ENCODE measurements at places on chromosomes 12 and 14. TPM values are rescaled to one million over a fixed set of nuclear protein-coding genes. Genes with fewer than 3 reads are reported as not detected.

GRCh38 chr14:34220921-34221320, 241.1 kb downstream of the SPTSSA start:
- DNase-seq, result peak; percentile 30

GRCh38 chr12:131852551-131853299, 24.5 kb downstream of the MMP17 start:
- DNase-seq, result no peak

DNA sequence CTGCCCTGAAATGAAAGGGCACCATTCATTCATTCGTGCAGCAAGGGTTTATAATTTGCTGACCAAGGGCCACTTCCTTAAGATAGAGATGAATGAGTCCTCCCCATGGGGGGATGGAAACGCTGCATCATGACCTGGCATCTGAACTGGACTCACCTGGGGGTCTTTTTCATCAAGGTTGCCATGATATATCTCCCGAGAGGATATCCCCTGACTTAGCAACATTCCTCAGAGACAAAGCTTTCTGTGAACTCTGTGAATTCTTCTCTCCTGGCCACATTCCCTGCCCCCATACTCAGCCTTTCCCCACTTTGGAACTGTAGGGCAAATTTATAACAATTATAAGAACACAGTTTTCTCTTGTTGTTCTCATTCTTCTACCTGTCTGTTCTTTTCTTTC, 30.8 kb downstream of the SRRM4 start:
- DNase-seq, result no peak

GRCh38 chr12:20646239-20646827, 48.8 kb upstream of the SLCO1C1 start:
- no peak for DNase-seq

- no peak for DNase-seq
Measured at GRCh38 chr12:116990971-116991966, 80.5 kb downstream of the FBXW8 start.

DNA sequence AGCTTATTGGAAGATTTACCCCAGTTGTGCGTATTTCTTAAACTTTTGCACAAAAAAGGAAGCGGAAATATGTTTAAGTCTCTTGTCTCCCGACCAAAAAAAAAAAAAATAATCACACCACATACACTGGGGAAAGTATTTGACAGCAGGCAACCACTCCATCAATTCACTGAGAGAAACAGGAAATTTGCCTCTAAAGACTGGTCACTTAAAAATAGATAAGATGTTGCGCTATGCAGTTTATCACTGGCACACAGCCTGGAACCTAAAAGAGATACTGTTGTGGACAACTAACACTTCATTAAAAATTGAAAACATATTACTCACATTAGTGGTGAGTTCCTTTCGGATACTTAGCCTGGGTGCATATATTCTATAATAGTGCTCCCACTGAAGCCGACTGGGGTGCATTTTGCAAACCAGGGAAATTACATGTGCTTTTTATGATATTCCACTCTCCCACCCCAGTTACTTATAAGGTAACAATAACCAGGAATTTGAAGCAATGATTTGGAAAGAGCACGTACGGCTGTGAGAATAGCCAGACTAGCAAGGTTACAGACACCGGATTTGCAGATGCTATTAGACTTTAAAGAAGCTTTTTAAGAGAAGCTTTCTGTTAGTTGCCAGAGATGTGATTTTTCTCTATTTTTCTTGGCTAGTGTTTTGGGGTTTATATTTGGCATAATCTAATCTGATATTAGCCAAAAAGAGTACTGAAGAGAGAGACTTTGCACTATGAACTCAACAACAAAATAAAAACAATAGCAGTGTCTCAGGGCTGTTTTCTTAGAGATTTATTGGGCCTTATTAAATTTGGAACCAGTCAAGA, 311.5 kb downstream of the NOVA1 start:
- no peak for DNase-seq

- no peak for DNase-seq
Measured at GRCh38 chr14:59634617-59635016, 58.0 kb upstream of the CCDC175 start.

- no peak for DNase-seq
Measured at GRCh38 chr14:100532154-100532861, 54.9 kb downstream of the BEGAIN start.

DNA sequence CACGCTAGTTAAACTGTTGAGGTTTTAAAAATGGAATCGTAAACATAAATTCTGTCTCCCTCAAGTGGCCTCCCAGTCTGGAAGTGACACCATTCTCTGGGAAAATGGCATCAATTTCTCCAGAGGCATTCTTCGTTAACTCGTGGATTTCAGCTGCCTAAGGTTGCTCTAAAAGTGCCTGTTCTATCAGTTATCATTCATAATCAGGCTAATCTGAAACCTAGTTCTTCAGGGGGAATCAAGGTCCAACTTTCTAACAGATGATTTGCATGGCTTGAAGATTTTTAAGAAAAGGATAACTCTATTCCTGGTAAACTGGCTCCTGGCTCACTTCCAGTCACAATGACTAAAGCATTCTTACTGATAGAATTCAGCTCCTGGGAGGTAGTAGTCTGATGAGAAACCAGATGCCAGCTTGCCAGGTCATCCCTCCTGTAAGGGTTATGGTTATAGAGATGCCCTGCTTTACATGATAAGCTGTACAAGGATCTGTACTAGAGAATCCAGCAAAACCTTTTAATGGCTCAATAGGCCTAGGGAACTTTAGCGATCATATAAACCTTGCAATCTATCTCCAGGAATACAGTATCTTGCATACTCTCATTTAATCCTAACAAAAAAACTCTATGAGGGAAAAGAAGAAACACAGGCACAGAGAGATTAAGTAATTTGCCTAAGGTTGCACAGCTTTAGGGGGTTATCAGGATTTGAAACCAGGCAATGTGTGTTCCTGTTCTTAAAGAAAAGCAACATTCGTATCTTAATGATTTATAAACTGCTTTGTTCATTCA, 1.5 kb downstream of the L3HYPDH start:
- no peak for DNase-seq

- no peak for DNase-seq
Measured at GRCh38 chr12:20711846-20712245, 16.7 kb downstream of the SLCO1C1 start.

DNA sequence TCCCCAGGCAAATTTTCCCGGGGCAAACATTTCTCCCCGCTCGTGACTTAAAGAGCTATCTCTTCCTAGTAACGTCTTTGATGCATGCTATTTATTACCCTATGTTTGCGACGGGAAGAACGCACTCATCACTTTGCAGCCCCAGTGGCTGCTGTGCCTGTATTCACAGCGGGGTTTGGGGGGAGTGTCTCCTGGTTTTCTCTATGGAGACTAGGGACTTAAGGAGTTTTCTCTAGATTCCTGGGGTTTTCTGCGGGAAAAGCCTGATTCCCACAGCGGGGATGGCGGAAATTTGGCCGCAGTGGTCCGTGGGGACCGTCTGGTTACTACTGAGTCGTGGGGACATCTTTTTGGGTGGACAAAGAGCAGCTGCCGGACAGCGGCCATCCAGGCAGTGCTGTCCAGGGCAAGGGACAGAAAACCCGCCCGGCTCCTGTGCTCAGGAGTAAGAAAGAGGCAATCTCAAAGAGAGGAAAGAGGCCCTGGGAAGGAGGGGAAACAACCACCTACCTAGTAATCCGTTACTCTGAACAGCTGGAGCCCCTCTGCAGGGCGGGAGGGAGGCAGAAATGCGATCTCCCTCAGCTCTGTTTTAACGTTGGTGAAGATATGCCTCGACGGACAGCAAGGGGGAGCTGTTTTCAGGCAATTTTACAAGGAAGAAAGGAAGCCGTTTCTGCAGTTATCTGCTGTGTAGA, 771 bp upstream of the AVPR1A start:
- peak; percentile 54 for DNase-seq

DNA sequence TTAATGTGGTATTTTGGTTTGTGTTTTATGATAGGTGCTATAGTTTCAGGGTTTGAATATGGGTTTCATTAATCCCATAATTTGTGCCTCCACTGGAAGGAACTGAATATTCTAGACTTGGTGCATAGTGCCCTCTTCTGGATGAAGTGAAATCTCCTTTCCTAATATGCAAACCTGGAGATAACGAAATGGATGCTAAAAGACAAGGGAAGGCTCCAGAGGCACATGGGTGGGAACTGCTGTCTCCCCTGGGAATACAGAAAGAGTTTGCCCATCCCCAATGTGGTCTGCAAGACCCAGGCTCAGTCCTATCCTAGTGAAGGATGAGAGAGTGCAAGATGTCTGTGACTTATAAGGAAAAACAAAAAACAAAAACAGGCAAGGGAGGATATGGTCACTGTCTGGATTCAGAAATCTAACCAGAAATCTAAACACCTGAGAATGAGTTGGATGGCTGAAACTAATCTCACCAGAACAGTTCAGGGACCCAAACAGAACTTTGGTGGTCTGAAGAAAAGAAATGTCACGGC, 142.3 kb upstream of the TMPO start:
- DNase-seq, result no peak

GRCh38 chr14:69153152-69153872, 393 bp upstream of the DCAF5 start:
- DNase-seq, result no peak

- DNase-seq, result no peak
Measured at GRCh38 chr14:103931422-103931821, 3.2 kb downstream of the TDRD9 start.

- no peak for DNase-seq
Measured at GRCh38 chr12:286531-287300, 24.1 kb upstream of the SLC6A13 start.

GRCh38 chr12:6471989-6472360, 1.5 kb upstream of the VAMP1 start:
- no peak for DNase-seq

DNA sequence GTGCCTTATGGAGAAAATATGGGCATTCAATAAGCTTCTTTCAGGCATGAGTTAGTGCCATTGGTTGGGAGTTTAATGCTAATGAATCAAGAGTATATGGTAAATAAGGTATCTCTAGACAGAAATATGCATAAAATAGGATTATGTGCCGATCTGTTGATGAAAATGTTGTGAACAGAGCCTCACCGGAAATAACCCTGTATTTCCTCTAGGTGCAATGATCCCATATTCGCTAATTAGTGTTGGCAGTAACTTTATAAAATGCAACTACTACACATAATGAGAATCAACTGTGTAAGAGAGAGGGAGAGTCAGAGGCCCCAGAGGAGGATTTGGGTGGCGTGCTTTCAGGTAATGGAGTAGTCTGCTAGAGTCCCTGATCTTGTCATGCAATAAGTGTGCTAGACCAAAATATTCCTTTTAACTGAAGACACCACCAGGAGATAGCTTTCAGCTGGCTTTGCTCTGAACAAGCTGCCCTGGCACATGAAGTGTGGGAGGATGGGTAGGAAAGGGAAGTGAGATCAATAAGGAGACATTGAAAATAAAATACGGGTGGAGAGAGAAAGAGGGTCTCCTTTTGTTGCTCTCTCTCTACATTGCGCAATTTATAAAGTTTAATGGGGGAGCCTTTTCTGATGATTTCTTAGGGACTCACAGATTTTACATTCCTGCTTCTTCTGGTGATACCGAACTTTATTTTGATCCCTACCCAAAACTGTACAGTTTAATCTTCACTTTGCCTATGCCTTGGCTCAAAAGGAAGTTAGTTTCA, 68.6 kb upstream of the PLXNC1 start:
- DNase-seq, result no peak

GRCh38 chr12:63779498-63780481, at the start of gene RXYLT1:
TSS of gene RXYLT1 (plus strand) at chr12:63779909. CDS start at chr12:63779961, 52 bp downstream.
- peak; percentile 84 for DNase-seq

GRCh38 chr14:76257111-76257803, 105.5 kb downstream of the GPATCH2L start:
- DNase-seq, result no peak

DNA sequence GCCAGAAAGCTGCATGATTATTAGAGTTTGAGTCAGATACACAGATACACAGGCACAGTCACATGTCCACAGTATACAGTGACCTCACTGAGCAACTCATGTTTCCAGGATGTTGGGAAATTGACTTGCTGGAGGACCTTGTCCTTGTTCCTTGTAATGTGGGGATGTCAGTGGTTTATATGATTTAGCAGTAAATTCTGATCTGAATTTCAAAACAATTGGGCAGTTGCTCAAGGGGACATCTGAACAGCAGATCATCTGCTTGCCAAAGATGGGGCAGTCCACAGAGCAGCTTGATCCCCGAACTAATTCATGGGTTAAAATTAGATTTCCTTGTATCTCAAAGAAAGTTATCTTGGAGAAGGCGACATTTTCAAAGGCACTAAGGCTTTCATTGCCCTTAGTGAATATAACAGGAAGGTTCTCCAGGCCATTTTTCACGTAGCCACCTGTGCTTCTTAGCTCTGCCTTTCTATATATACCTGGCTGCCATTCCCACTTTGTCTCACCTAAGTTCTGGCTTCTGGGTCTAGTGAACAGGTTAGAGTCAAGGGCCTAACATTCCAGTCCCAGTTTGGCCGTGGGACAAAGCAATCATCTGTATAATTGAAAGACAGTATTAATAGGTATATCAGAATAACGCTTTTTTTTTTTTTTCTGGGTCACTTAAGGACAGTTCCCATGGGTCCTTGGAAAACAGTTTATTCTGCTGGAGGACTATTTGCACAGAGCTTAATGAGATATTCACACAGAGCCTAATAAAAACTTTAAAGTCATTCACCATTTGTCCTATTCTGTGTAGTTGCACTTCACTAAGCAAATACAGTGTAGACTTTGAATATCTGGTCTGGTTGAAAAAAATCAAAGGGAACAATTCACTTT, 64.9 kb upstream of the STRN3 start:
- DNase-seq, result no peak

DNA sequence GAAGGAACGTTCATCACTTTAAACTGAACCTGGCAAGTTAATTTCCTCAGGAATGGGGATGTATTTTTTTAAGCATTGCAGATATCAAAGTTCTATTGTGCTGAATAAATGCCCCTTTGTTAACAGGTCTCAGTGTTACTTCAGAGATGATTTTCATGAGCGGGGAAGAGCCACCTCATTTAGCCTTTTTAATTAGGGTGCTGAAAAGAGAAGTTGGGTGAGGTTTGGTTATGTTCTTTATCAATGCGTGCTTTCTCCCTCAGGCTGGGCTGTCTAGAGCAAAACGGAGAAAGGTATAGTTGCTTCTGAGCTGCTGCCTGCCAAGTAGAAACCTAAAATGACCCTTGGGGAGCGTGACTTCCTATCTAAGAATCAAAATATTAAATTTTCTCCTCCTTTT, 8.0 kb upstream of the HIP1R start:
- no peak for DNase-seq

DNA sequence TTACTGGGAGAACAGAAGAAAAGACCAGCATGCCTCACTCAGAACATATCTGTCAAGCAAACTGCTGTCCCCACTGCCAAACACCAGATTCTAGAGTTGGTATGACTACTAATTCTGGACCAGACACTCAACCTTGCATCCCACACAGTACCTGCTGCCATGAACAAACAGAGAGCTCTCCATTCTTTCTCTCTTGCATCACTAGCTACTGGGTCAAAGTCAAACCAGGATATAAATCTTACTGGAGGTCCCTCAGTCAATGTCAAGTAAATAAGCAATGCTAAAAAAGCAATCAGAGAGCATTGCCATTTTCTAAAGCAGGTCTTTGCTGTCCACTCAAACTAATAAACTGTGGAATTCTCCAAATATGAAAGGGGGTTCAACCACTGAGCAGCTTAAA, 452.4 kb upstream of the SEL1L start:
- no peak for DNase-seq

- DNase-seq, result no peak
Measured at GRCh38 chr14:92906823-92907222, 16.1 kb upstream of the CHGA start.

The NUDT4 gene
- 54.9 TPM for total RNA-seq

The OR6C65 gene
- total RNA-seq, result not detected

The ZNF740 gene
- total RNA-seq, result 35.9 TPM

The MIP gene
- not detected for total RNA-seq

The NEUROD4 gene
- not detected for total RNA-seq

The ABCD2 gene
- 3.8 TPM for total RNA-seq

The TMPRSS12 gene
- not detected for total RNA-seq

The PTCSC3 gene
- not detected for total RNA-seq

The BCL2L14 gene
- 3.7 TPM for total RNA-seq

The CLEC4A gene
- 0.98 TPM for total RNA-seq

The PZP gene
- total RNA-seq, result not detected

Measured in activated CD8-positive, alpha-beta T cell treated with anti-CD3 and anti-CD28 coated beads for 36 hours (primary cell).